PC-9 (cell line): ENCODE measurements at places on chromosomes 13 and 19.

GRCh38 chr13:50934735-50935435, 25.3 kb downstream of the RNASEH2B start:
- no peak for DNase-seq
- H3K4me3 ChIP-seq: no peak overlapping the region
- H3K36me3 ChIP-seq: peaks cover 28% of the 10 kb centered on the region
- no peaks in the 10 kb centered on the region for H3K27me3 ChIP-seq
- no peak overlapping the region for H3K27ac ChIP-seq

GRCh38 chr13:107202371-107203023, 634.6 kb upstream of the ARGLU1 start:
- DNase-seq: no peak
- no peak overlapping the region for H3K27ac ChIP-seq
- no peaks in the 10 kb centered on the region for H3K27me3 ChIP-seq
- no peaks in the 10 kb centered on the region for H3K36me3 ChIP-seq

DNA sequence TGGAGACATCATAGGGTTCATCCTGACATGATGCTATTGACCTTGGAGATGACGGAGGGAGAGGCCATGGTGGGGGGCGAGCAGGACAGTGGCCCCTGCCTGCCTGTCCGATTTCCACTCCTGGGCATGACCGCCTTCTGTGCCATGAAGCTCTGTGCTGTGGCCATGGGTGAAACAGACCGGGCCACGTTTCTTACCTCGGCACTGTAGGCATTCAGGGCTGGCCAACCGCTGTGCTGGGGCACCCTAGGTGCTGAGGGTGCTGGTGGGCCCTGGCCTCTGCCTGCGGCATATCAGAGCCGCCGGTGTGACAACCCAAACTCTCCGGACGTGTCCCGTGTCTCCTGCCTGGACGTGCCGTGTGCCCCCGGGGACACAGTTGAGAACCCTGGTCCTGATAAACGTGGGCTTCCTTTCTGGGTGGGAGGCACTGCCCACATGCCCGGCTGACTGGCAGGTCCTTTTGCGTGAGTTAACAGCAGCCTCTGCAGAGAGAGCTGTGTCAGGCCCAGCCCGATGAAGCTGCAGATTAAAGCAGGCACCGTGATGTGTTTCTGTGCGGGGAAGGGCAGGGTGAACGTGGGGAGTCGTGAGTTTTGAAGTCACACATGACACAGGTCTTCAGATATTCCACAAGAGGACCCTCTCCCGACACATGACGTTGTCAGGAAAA, 46.5 kb downstream of the TMEM255B start:
- DNase-seq: no peak
- no peak overlapping the region for H3K27ac ChIP-seq
- peaks cover 63% of the 10 kb centered on the region for H3K27me3 ChIP-seq
- no peaks in the 10 kb centered on the region for H3K36me3 ChIP-seq
- H3K4me3 ChIP-seq: no peak overlapping the region

- no peaks in the 10 kb centered on the region for H3K36me3 ChIP-seq
- no peak overlapping the region for H3K27ac ChIP-seq
- H3K27me3 ChIP-seq: no peaks in the 10 kb centered on the region
- H3K4me3 ChIP-seq: peak overlapping the region; percentile 59
These were observed 81.1 kb downstream of the ZNF429 start for GRCh38 chr19:21586311-21587116.
